Mammary epithelial cell (primary cell): ENCODE measurements at places on chromosomes 2 and 18.

- DNase-seq: peak; percentile 89
Measured at GRCh38 chr2:222813177-222813843, 47.5 kb upstream of the ACSL3 start.

DNA sequence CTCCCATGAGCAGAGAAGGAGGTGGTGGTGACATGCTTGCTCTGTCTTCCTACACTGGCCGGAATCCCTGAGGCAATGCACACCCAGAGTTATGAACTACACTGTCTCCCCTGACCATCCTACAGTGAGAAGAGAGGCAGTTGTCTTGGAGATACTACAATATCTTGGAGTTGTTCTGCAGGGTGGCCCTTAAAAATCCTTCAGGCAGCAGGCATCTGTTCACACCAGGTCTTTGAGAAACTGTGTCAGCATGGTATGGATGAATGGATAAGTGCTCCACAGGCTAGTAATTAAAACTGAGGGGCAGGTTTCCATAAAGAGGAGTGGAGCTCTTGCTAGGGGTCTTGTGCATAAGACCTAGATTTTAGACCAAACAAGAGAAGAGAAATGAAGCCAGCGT is 223.7 kb upstream of the COPS8 start:
- no peak for DNase-seq

GRCh38 chr2:20128506-20129330 is 77.3 kb upstream of the LAPTM4A start:
- DNase-seq: no peak

- DNase-seq: no peak
Measured at GRCh38 chr2:204183608-204184007, 247.0 kb downstream of the ICOS start.

- no peak for DNase-seq
Measured at GRCh38 chr2:86140969-86141392, 34.9 kb downstream of the PTCD3 start.

- DNase-seq: no peak
Measured at GRCh38 chr2:152354909-152355308, 19.9 kb downstream of the FMNL2 start.

GRCh38 chr2:38148501-38148900 is 72.5 kb upstream of the CYP1B1 start:
- peak; percentile 99 for DNase-seq

- DNase-seq: peak; percentile 41
Measured at GRCh38 chr18:596288-596881, 403 bp upstream of the CLUL1 start.

GRCh38 chr2:40352041-40352702 is 99.7 kb downstream of the SLC8A1 start:
- DNase-seq: no peak

DNA sequence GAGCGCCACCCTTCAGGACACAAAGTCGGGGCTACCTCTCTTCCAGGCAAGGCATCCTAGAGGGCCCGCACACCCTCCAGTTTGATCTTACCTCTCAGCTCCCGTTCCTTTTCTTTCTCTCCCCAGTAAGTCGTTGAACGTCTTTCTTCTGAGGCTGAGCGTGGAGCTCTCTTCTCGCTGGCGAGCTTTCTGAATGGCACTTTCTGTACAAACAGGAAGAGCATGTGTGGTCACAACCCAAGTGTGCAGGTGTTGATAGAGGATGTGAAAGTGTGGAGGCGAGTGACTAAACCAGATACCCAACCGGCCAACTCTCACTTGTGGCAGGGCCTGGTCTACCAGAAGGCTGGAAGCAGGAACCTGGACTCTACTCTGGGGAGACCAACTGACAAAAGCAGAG is at the start of gene AFF3:
AFF3 (minus strand) TSS at position 198 of the 400 bp plus-strand sequence. CDS start 38,136 bp downstream, outside the sequence.
- no peak for DNase-seq

DNA sequence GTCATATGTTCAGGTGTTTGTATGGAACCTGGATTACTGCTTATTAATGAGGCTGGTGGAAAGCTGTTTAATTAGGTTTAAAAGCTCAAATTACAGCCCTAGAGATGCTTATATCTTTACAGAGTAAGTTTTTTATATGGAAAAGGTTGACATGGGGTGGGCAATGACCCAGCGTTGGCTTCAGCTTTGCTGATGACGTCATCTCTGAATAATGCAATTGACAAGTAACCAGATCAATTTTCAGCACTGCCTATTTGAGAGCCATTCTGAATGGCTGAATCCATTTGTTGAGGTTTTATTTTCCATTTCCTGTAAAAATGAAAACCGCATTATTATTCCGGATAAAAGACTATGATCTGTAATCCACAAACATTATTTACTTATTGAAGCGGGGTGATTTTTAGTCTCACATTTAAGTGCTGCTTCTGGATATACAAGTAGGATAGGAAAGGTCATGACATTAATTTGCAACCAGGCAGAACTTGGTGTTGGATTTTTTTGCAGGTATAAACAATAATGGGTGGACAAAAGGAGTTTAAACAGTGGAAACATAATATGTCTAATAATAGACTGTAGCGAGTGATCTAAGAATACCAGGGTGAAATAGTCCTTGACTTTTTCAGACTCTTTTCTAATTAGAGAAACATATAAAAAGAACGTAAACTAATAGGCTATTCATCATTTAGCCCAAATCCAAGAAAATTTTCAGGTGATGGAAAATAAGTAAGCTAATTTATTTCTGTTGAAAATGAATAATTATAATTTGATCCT is 2.7 kb downstream of the PPP1R1C start:
- no peak for DNase-seq

DNA sequence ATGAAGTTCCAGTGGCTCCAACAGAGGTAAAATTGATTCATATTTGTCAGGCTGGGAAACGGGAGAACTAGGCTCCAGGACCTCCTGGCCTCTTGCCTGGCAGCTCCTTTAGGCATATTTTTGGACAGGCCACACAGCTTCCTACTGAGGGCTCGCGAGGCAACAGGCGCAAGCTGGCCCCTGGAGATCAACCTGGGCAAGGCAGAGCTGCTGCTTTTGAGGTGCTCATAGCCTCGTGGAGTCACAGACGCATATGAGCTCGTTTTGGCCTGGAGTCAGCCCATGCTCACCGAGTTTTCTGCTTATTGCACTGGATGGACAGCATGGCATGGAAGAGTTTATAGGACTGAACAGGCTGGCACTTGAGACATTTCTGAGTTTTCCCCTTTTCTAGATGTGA is 97.7 kb downstream of the CAPN13 start:
- no peak for DNase-seq

- DNase-seq: peak; percentile 57
Measured at GRCh38 chr2:43075811-43076585, 150.4 kb downstream of the ZFP36L2 start.

DNA sequence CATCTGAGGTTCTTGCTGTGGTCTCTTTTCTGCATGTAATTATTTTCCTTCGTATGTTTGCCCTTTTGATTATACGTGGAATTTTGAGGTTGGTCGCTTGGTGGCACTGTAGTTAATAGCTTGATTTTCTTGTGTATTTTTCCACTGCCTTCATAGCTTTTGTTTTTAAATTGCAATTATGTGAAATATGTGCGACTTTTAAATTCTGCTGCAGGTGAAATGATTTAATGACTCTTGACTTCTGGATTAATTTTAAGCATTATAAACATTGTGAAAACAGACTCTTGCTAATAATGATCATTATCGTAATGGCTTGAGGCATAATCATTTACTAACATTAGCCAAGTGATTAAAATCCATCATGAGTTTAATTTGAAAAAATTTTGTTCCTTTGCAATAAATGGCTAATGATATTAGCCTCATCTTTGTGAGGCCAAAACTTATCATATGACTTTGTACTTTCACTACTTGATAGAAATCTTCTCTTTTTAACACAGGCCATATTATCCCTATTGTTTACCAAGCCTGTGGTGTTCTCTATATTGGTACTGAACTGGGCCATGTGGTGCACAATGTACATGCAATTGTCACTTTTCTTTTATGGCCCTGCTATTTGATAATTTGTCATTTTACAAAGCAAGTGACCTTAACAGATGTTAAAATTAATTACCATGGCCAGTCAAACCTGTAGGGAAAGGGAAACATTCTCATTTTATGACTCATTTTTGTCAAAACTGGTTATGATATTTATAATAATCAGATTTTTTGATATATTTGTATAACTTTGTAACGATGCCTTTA is 62.8 kb upstream of the NEUROD1 start:
- peak; percentile 55 for DNase-seq

DNA sequence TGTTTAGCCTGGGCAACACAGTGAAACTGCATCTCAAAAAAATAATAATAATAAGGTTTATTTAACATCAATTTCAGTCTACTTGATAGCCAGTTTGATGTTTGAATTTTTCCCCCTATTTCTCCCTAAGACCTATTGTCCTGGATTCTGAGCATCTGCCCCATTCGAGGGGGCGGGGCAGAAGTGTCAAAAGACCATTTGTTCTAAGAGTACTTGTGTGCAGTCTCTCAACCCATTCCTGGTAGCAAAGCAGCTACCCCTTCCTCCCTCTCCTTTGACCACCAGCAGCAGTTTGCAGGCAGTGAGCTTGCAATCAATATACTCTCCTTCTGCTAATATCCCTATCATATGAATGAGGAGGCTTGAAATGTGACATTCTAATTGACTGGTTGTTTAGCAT is 71.9 kb downstream of the VWC2L start:
- DNase-seq: no peak

DNA sequence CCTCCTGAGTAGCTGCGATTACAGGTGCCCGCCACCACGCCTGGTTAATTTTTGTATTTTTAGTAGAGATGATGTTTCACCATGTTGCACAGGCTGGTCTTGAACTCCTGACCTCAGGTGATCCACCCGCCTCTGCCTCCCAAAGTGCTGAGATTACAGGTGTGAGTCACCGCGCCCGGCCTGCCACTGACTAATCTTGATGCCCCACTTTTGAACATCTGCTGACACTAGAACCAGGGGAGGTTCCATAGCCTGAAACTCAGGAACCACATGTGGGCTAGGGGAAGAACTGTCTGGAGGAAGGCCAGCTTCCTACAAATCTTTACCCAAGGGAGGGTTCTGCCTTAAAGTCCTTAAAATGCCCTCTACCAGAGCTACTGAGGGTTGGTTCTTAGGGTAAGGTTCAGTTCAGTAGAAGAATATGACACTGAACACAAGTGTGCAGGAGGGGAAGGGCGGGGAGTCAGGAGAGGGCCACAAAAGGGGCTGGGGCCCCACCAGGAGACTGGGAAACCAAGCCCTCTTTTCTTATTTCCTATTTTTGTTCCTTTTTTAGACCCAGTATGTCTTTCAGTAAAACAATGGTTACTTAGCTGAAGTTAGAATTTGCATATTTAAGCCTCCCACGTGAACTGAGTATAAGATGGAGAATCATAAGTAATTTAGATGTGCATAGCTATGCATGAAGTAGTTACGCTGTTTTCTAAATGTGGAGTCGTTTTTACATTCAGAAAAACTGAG is 6.3 kb upstream of the RAB31 start:
- DNase-seq: peak; percentile 41

GRCh38 chr2:230085201-230085600 is 16.5 kb upstream of the SLC16A14 start:
- no peak for DNase-seq
